ENCODE measurements at places on chromosomes 6 and 20.

DNA sequence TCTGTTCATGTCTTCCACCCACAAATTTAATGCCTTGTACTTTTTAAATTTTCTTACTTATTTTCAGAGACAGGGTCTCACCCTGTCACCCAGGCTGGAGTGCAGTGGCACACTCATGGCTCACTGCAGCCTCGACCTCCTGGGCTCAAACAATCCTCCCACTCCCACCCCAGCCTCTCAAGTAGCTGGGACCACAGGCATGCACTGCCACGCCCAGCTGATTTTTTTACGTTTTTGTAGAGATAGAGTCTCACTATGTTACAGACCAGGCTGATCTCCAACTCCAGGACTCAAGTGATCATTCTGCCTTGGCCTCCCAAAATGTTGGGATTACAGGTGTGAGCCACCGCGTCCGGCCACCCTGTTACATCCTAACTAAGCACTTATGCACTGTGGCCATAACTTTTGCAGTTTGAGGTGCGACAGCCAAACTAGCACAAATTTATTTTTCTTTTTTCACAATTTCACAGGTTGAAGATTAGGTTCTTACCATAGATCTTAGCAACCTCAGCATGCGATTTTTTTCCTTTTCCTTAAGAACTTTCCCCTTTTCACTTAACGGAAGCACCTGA is 92.1 kb downstream of the EPB41L2 start:
- no peak for DNase-seq

GRCh38 chr6:157723376-157723775 is 99.7 kb upstream of the SNX9 start:
- DNase-seq: no peak

DNA sequence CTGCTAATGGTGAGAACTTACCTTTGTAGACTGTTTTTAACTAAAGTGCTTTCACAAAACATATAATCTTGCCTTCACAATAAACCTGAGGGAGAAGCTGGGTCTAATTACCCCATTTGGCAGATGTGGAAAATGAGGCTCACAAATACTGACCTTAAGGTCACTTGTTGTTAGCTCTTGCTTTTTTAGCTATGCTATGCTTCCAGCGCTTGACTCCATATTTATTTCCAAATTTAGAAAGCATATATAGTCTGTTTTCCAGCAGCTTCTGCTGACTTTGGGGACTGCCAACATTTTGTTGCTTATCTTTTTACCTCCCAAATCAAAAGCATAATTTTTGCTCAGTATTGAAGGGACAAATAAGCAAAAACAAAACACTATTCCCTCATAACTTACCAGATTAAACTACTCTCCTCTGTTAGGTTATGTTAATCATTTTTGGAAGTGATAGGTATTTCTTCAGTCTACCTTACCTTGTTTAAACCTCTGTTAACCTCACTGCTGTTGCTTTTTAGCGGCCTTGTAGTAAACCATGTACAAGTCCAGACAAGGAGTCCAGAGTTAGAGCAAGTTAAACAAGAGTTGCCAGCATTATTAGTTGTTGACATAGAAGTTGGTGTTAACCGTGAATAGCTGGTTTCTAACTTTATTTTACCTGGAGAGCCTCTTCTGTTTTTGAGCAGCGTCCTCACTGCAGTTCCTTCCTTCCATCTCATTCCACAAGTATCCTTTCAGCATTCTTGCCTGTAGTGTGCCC is 4.9 kb upstream of the BTBD3 start:
- DNase-seq: no peak

DNA sequence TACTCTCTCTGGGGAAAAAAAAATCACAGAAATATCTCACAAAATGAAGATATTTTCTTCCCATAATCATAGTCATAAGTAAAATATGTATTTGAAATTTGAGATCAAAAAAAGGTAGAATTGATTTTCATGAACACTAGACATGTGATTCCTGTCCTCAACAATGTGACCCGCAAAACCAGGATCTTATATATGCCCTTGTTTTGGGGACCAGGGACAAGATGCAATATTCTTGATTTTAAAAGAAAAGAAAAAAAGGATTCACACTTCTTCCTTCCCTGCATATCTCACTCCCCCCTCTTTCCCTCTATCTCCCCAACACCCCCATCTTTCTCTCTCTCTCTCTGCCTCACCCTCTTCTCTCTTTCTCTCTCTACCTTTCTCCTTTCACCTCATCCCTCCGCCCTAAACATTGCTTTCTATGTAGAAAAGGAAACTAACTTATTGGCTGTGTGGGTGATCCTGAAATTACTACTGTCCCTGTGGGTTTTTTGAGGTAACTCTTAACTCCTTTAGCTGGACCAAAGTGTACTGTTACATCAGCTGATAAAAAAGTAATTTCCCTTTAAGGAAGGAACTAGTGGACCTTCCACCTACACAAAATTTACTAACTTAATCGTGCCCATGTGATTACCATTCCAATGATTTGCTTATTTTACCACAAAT is 85.6 kb downstream of the AIG1 start:
- DNase-seq: no peak

DNA sequence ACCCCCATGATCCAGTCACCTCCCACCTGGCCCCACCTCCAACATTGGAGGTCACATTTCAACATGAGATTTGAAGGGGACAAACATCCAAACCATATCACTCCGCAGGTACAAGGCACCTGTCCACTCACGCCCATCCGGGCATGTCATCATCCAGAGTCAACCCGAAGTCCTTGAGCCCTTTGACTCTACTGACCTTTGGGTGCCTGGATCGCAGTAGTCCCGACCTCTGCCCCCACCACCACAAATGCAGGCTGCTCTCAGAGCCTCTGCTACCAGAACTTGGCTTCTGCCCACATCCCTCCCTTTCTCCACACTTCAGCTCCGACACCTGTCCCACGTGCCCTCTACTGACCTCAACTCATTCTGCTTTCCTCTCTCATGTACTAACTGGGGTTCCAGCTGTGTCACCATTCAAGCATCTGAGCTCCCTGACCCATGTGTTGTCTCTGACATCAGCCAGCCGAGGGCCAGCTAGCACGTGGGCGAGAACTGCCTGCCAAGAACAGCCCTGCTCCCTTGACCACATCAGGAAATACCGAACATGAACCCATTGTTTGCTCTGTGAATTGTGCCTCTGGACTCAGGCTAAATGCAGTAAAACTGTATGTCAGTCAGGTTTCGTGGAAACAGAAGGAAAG is 498.3 kb upstream of the SULF2 start:
- DNase-seq: peak; percentile 48

GRCh38 chr6:68633972-68634725 is 933 bp upstream of the ADGRB3 start:
- DNase-seq: no peak

- DNase-seq: no peak
Measured at GRCh38 chr6:75788894-75789293, 39.9 kb downstream of the MYO6 start.

DNA sequence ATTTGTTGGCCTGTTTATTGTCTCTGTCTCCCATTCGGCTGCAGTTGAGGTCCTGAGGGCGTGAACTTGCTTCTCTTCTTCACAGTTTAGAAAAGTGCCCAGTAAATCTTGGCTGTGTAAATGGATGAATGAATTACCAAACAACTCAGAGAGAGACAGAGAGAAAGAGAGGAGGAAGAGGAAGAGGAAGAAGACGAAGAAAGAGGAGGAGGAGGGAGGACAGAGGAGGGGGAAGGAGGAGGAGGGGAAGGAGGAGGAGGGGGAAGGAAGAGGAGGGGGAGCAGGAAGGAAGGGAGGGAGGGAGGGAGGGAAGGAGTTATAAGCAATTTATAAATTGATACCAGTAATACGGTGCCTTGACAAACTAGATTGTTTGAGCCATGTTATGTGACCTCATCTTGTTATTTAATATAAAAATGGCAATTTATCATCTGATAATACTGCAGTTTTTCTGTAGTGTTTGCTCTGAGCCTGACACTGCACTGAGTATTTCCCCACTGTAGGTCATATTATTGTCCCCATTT is 18.7 kb downstream of the HCK start:
- no peak for DNase-seq

GRCh38 chr6:41098366-41098765 is 25.6 kb downstream of the NFYA start:
- DNase-seq: no peak

- no peak for DNase-seq
Measured at GRCh38 chr6:107330168-107330567, 129.2 kb downstream of the PDSS2 start.

DNA sequence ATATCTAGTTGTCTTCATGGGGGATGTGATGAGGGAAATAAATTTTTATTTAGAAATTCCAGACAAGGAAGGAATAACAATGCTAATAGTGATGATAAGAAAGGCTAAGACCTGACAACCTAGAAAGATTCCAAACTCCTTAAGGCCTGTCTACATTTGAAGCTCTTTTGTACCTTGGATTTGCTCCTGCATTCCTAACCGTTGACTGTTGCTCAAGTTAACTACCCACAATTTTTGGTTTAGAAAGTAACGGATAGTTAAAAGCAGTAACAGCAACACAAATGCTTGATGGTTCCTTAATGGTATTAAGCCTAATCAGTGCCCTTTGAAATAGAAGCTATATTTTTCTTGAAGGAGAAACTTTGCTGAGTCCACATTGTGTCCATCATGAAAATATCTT is 52.9 kb downstream of the TRMT11 start:
- no peak for DNase-seq

- no peak for DNase-seq
Measured at GRCh38 chr6:89727501-89727900, 89.0 kb upstream of the LYRM2 start.

GRCh38 chr6:26122402-26122792 is 35.2 kb downstream of the HFE start:
- DNase-seq: no peak

DNA sequence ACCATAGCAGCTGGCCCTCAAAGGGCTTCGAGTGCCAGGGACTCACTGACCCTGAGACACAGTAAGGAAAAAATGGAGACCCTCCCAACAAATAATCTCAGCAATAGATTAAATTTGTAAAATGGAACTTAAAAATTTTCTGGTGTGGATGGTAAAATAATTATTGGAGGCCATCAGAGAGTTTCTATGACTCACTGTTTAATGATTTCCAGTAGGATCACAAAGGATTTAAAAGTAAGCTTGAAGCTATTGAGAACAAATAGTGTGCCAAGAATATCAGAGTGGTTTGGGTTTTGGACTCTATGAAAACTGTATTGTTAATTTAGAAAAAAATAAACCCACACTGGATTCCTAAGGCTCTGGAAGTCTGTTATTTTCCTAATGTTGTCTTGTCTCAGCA is 115.2 kb upstream of the AKIRIN2 start:
- DNase-seq: no peak

DNA sequence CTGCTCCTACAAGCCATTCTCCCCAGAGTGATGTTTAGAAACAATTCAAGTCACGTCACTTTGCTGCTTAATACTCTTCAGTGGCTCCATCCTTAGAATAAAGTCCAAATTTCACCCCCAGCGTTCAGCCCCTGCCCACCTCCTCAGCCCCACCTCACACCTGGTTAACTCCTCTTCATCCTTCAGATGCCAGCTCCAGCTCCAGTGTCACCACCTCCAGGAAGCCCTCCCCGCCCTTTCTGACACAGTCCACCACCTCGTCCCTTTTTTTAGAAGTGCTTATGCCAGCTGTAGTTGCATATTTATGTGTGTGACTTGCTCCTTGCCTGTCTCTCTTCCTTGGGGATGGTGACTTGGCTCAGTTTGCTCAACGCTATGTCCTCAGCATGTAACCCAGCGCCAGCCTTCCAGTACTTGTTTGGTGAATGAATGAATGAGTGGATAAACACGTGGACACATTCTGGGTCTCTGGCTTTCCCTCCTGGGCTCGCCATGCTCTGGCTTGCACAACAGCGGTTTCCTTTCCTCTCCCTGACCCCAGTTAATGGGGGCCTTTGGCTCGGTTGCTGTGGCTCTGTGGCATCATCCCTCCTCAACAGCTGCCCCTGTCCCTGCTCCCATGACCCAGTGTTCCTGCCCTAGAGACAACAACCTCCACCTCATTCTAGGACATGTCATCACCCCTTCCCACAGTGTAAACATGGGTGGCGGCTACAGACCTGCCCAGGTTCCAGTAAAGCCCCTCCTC is 3.7 kb upstream of the IP6K3 start:
- no peak for DNase-seq

GRCh38 chr6:126233192-126233591 is 106.7 kb upstream of the CENPW start:
- no peak for DNase-seq

DNA sequence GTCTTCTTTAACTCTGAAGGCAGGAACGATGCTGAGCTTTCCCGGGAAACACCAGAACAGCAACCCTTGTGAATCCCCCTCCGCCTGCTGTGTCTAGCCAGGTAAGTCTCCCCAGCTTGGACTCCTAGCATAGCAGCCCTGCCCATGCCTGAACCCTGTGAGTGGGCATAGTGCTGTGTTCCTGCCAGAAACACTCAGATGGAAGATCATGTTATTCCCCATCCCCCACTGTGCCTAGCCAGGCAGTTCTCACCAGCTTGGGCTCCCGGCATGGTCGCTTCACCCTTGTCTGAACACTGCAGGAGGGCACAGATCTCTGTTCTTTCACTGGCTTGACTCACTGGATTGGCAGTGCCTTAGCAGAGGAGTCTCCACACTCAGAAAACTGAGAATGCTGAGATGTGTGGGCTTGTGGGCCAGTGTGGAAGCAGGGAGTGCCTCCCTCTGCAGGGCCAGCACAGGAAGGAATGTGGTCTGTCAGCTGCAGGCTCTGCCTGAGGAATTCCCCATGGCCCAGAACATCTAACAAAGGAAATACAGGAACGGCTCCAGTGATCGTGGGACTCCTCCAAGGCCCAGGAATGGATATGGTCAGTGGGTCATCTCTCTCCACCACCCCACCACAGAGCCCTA is 440.1 kb upstream of the ADGRB3 start:
- no peak for DNase-seq

GRCh38 chr20:21147593-21147992 is 21.7 kb downstream of the KIZ start:
- DNase-seq: no peak

DNA sequence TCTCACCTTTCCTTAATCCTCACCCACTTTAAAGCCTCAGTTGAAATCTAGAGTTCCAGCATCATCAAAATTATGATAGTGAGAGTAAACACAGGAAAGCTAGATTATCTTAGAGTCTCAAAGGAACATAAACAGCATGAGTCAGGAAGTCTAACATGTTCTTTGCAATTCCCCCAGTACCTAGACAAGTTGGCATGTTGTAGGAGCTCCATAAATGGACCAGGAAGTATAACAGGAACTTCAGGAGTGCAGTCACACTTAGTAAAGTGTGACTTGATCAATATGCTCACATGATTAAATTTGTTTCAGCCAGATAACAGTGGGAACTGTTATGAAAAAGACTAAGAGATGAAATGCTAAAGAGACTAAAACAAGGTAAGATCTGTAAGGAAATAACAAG is 834.4 kb downstream of the EYS start:
- DNase-seq: no peak

GRCh38 chr6:83430611-83431544 is at the start of gene ME1:
TSS of gene ME1 (minus strand) at chr6:83431051. CDS start at chr6:83430954, 97 bp downstream.
- DNase-seq: peak; percentile 43

DNA sequence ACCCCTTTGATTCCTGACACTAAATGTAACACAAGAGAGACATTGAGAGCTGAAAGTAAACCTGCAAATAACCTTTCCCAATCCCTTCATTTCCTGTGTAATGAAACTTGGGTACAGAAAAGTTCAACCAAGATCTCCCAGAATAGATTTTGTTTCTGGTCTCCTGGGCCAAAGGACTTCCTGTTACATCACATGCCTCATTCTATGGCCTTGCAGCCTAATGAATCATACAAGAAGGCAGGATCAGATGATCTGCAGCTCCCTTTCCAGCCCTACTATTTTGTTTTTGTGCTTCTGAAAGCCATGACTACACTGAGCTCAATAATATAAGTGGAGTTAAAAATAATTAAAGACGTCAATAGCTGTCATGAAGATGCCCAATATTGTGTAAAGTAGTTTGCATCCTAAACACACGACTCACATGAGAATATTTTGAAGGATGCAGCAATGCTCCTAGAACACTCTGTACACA is 73.4 kb upstream of the NOX3 start:
- peak; percentile 53 for DNase-seq
